Muscle of arm (tissue), 14 donors: ENCODE measurements at places on chromosomes 1 and 21.

DNA sequence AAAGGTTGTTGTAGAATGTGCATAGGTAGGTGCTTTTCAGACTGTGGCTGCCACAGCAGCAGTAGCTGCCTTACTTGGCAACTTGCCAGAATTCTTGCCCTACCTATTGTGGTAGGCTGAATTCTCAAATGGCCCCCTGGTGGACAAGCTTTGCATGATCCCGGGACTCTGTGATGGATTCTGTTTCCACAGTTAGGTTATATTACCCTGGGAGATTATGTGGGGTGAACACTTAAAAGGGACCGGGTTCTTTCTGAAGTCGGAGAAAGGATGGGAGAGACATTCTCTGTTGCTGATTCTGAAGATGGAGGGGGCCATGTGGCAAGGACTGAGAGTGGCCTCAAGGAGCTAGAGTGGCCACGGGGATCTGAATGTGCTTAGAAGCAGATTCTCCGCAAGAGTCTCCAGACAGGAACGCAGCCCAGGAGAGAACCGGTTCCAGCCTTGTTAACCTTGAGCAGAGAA is 32.1 kb upstream of the KCNE1 start:
- no peak for DNase-seq

DNA sequence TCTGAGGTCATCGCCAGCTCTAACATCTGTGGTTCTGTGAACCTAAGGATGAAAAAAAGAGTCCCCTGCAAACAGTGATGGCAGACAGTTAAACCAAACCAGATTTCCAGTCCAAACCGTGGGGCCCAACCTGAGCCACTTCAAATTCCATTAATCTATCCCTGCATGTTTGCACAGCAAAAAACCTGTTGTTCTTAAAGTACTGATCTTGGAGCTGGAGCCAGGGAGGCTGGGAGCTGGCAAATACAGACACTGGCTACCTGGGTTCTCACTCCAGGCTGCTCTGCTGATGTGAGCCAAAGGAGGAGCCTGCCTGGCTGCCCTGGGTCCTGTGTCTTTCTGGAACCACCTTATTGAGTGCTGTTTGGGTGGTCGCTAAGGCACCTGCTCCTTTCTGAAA is 16.4 kb downstream of the LDLRAD1 start:
- no peak for DNase-seq

- DNase-seq = no peak
Measured at GRCh38 chr1:95207223-95207935, 26.6 kb upstream of the RWDD3 start.

GRCh38 chr1:22606161-22606560 is 30.3 kb upstream of the C1QA start:
- DNase-seq = no peak

DNA sequence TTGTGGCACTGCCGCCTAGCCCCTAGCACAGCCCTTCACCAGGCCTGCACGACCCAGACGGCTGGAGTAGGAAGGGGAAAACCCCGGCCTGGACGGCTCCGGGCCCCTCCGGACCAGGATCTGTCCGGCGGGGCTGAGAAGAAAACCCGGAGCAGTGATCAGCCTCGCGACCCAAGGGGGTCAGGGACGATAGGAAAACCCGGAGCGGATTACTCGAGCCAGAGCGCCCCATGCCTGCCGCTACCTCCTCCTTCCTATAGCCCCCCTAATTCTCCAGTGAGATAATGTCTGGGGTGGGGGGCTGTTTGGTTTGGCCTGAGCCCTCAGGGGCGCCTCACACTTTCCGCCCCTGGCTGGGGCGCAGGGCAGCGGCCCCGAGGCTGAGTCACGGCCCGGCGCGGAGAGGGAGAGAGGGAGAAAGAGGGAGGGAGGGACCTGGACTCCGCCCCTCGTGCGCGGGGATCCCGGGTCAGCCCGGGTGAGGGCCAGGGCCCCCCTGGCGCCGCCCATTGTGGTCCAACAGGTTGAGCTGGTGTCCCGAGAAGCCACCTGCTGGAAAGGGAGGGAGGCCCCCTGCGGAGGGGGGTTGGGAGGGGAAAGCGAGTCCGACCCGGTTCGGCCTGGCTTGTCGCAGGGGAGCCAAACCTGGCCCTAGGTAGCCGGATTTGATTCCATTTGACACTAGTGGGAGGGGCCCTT is 1.7 kb upstream of the ZBTB7B start:
- peak; percentile 93 for DNase-seq
